ENCODE measurements at places on chromosomes 7 and 10. TPM values are rescaled to one million over a fixed set of nuclear protein-coding genes. Genes with fewer than 3 reads are reported as not detected.

The ADAM8 gene
- 3.3 TPM for total RNA-seq

The GDF2 gene
- not detected for total RNA-seq

GRCh38 chr7:37342176-37342687 is 106.4 kb downstream of the ELMO1 start:
- no peaks in the 10 kb centered on the region for H3K4me1 ChIP-seq
- ATAC-seq = no peak
- no peaks in the 10 kb centered on the region for H3K36me3 ChIP-seq
- H3K27ac ChIP-seq = no peak overlapping the region

GRCh38 chr10:34526186-34526585 is 288.9 kb downstream of the PARD3 start:
- H3K4me1 ChIP-seq = peaks cover 9% of the 10 kb centered on the region
- ATAC-seq = no peak
- H3K27me3 ChIP-seq = no peaks in the 10 kb centered on the region
- H3K36me3 ChIP-seq = no peaks in the 10 kb centered on the region
- peak overlapping the region; percentile 59 for H3K27ac ChIP-seq
- no peak overlapping the region for H3K4me3 ChIP-seq

- no peak overlapping the region for H3K4me3 ChIP-seq
- H3K27me3 ChIP-seq = peaks cover 10% of the 10 kb centered on the region
- no peaks in the 10 kb centered on the region for H3K4me1 ChIP-seq
- H3K27ac ChIP-seq = no peak overlapping the region
- no peak for ATAC-seq
These were observed 39.0 kb upstream of the IFRD1 start for GRCh38 chr7:112411186-112411795.

Measured in gastroesophageal sphincter (tissue), 4 donors.